NCI-H187 treated with DMSO at 0.1 percent for 48 hours (cell line): ENCODE measurements at places on chromosomes 2 and 18.

- DNase-seq = no peak
Measured at GRCh38 chr18:51266773-51267172, 69.3 kb upstream of the MEX3C start.

DNA sequence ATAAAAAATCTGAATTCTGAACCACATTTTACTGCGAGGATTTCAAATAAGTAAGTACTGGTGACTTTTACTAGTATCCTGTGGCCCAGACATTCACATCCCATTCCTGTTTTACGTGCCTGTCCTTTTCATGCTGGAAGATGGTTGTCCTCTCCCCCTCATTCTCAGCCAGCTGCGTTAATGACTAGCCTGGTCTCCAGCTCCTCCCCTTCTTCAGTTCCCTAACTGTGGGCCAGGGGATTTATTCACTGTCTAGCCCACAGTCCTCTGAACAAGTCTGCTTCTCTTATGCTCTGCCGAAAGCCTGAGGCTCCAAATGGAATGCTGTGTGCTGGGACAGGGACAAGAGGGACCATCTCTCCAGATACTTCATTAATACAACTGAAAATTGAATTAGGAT is 373.9 kb downstream of the PTPRM start:
- no peak for DNase-seq

DNA sequence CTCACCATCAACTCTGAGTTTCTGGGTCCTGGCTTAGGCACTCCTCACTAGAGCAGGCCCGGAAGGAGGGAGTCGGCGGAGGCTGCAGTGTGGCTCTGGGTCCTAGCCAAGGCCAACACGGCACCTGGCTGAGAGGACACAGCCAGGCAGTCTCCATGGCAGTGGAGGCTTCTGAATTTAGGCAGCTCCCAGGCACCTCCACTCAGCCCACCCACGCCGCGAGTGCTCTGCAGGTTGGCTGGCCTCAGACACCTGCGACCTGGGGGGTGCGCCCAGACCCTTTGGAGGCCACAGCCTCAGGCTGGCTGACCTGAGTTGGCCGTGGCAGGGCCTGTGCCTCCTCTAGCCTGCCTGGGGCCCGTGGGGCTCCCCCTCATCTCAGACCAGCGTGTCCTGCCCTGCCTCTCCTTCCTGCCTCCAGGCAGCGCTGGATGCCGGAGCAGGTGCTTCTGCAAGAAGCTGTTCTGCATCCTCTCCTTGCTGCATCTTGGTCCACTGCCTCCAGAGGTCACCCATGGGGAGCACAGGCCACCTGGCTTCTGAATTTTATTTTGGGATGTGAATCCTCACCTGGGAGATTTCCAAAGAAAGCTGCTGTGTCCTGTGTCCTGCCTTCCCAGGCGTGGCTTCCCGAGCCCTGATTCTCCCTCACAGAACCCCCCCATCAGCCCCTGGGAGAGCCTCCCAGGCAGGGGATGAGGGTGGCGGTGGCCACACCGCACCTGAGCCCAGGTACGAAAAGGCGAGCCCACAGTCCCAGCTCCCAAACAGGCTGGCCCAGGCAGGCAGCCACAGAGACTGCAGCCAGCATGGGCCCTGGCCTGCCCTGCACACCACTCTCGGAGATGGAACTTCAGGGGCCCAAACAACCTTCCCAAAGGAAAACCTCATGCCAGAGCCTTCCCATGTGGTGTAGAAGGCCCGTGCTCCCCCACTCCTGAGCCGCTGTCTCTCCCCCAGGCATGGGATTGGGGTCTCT is 23.4 kb downstream of the AQP12A start:
- DNase-seq = no peak

GRCh38 chr18:54220406-54220805 is 4.1 kb downstream of the MBD2 start:
- DNase-seq = no peak

GRCh38 chr2:205565142-205565522 is 117.2 kb upstream of the NRP2 start:
- no peak for DNase-seq

- no peak for DNase-seq
Measured at GRCh38 chr2:48915227-48915626, 159.7 kb upstream of the LHCGR start.

GRCh38 chr2:203427061-203427460 is 98.9 kb downstream of the ABI2 start:
- DNase-seq = no peak

GRCh38 chr2:2708575-2709430 is 377.7 kb upstream of the MYT1L start:
- no peak for DNase-seq

DNA sequence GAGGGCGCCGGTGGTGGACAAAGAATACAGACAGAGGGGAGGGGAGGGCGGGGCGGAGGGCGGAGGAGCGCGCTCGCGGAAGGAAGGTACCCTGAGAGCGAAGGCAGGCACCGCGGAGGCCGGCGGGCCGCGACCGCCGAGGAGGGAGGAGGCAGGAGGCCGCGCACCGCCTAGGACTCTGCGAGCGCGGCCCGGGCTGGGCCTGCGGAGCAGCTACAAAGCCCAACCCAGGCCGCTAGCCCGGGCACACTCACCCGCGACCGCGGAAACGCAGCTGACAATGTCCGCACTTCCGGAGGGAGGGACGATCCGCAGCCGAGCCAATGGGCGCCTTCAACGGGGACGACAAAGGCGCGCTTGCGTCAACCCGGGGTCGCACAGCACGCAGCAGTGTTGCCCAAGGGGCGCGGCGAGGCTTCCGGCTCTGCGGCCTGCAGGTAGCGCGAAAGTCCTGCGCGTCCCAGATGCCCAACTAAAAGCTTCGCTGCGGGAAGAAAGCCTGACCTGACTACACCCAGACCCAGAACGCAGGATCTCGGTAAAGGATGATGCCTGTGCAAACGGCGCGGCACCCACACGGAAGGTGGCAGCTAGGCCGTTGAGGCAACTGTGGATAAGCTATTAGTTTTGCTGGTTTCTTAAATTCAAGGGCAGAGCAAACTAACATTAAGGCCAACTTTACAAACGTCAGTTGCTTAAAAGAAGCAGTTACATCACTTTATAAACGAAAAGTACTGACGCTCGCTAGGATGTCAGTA is at the start of gene C18orf32:
C18orf32 (minus strand) TSS at position 282 of the 758 bp plus-strand sequence. CDS start 3,486 bp downstream, outside the sequence.
- peak; percentile 15 for DNase-seq

GRCh38 chr2:79796641-79797040 is 283.8 kb downstream of the CTNNA2 start:
- no peak for DNase-seq

DNA sequence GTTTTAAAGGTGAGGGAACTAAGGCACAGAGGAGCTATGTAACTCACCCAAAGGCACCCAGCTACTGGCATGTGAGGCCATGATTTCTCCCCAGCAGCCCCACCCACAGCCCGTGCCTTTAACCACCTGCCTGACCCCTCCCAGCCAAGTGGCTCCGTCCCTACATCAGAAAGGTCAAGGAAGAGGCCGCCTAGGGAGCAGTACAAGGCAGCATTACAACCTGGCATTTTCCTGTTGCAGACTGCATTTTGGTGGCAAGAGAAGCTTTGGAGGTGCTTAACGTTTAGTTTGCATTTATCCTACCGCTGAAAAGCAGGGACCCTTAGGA is 17.5 kb downstream of the STEAP3 start:
- no peak for DNase-seq

DNA sequence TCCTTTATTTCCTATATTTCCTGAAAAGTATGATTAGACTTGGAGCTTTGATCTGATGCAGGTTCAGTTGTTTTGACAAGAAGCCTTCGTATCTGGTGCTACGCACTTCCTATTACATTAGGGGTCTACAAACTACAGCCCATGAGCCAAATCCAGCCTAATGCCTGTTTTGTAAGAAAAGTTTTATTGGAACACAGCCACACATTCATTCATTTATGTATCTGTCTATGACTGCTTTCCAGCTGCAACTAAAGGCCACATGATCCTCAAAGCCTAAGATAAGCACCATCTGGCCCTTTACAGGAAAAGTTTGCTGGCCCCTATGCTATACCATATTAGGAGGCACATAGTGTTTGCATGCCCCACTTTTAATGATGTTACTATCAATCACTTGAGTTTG is 26.0 kb downstream of the EIF2AK3 start:
- no peak for DNase-seq

DNA sequence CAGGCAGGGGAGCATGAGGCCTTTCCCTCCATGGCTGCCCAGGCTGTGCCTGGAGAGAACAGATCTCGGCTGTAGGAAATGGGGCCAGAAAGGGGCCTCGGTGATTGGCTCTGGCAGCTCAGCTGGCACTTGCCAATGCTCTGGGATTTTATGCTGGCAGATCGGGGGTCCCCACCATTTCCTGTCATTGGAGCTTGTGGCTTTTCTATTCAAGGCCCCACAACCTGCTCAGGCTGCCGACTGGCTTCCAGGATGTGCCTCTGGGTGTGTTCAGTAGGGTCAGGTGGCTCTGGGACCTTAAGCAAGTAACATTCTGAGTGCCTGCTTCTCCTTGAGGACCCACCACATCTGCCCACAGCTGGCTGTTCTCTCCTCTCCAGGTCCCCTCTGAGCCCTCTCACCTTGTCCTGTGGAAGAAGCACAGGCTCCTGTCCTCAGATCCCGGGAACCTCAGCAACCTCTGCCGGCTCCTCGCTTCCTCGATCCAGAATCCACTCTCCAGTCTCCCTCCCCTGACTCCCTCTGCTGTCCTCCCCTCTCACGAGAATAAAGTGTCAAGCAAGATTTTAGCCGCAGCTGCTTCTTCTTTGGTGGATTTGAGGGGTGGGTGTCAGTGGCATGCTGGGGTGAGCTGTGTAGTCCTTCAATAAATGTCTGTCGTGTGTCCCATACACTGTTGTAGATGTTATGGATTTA is 4.2 kb downstream of the GNLY start:
- DNase-seq = no peak

DNA sequence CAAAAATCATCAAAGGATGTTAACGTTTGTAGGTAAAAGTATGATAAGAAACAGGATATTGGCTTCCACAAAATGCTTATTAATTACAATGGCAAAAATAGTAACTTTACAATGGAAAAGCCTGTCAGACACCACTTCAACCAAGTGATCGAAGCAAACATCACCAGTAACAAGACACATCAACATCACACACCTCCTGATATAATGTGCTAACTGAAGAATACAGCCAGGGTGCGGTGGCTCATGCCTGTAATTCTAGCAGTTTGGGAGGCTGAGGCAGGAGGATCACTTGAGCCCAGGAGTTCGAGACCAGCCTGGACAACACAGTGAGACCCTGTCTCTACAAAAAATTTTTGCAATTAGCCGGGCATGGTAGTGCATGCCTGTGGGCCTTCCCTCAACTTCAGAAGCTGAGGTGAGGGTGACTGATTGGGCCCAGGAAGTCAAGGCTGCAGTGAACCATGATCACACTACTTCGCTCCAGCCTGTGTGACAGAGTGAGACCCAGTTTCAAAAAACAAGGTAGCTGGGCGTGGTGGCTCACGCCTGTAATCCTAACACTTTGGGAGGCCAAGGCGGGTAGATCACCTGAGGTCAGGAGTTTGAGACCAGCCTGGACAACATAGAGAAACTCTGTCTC is 15.0 kb downstream of the MGAT4A start:
- DNase-seq = no peak

DNA sequence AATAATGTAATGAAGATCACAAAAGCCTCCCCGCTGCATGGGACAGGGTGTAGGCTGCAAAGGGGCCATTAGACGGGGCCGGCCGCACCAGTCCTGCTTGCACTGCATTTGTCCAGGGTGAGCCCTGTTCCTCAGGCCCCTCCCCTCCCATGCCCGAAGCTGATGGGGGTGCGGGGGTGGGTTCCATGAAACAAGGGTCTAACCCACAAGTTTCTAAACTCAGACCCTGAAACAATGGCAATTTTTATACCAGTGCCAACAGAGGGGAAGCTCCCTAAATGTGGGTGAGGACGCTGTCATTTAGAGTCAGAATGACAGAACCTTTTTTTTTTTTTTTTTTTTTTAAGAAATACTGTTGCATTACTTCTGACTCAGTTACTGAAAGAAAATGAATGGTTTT is 39.7 kb downstream of the HS6ST1 start:
- DNase-seq = no peak

DNA sequence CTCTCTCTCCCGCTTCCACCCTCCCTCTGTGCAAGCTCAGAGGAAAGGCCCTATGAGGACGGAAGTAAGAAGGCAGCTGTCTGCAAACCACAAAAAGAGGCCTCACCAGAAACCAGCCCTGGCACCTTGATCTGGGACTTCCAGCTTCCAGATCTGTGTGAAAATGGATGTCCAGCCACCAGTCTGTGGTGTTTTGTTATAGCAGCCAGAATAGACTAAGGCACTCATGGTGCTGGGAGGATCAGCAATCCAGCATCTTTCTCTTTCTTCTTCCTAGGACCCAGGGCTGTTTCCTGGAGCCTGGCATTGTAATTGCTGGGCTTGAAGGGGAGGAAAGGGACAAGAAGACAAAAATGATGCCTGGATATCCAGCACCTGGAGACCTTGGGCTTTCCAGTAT is 122.5 kb downstream of the SOCS6 start:
- no peak for DNase-seq

DNA sequence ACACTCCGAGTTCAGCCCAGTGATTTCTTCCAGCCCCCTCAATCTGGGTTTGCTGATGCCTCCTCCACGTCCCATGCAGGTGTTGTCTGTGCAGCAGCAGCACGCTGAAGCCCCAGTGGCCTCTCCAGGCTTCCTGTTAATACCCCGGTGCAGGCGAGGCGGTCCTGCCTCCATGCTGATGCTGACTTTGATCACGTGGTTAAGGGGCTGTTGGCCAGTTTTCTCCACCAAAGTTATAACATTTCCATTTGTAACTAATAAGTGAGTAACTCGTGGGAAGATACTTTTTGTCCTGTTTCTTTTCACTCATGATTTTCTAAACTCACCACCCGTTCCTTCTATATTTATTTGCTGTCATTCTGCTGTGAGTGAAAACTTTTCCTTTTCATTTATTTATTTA is 42.5 kb upstream of the TMEM18 start:
- DNase-seq = no peak

- no peak for DNase-seq
Measured at GRCh38 chr2:228469721-228470120, 288.2 kb upstream of the SPHKAP start.

- DNase-seq = no peak
Measured at GRCh38 chr18:54149078-54149697, 75.3 kb downstream of the MBD2 start.

DNA sequence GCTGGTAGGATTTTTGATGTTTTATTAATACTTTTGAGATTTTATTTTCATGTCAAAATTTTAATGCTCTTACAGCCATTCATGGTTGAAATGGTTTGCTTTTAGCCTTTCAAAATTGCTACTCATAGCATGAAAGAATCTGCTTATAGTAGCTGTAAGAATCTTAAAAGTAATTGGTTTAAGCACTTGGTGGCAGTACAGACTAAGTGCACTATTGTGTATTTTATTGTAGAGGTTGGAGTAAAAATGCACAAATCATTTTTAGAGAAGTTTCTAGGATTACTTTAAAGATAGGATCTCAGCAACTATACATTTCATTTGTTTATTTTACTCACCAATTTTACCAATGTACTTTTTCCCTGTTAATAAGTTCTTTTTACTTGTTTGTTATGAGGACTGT is 205.8 kb downstream of the SPAG16 start:
- DNase-seq = no peak
